ENCODE measurements at places on chromosomes 3 and 15.

DNA sequence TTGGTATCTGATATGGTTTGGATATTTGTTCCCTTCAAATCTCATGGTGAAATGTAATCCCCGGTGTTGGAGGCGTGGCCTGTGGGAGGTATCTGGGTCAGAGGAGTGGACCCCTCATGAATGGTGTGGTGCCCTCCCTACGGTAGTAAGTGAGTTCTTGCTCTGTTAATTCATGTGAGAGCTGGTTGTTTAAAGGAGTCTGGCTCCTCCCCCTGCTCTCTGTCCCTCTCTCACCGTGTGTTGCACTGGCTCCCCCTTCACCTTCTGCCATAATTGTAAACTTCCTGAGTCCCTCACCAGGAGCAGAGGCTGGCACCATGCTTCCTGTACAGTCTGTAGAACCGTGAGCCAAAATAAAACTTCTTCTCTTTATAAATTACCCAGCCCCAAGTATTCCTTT, 246.9 kb upstream of the AGTR1 start:
- no peak for DNase-seq

DNA sequence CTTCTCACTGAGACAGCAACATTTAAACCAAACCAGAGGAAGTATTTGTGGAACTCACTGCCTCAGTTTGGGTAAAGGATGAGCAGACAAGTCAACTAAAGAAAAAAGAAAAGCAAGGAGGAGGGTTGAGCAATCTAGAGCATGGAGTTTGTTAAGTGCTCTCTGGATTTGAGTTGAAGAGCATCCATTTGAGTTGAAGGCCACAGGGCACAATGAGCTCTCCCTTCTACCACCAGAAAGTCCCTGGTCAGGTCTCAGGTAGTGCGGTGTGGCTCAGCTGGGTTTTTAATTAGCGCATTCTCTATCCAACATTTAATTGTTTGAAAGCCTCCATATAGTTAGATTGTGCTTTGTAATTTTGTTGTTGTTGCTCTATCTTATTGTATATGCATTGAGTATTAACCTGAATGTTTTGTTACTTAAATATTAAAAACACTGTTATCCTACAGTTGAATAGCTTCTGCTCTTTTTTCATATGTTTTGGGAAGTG, 23.3 kb downstream of the CLDN18 start:
- DNase-seq: no peak

DNA sequence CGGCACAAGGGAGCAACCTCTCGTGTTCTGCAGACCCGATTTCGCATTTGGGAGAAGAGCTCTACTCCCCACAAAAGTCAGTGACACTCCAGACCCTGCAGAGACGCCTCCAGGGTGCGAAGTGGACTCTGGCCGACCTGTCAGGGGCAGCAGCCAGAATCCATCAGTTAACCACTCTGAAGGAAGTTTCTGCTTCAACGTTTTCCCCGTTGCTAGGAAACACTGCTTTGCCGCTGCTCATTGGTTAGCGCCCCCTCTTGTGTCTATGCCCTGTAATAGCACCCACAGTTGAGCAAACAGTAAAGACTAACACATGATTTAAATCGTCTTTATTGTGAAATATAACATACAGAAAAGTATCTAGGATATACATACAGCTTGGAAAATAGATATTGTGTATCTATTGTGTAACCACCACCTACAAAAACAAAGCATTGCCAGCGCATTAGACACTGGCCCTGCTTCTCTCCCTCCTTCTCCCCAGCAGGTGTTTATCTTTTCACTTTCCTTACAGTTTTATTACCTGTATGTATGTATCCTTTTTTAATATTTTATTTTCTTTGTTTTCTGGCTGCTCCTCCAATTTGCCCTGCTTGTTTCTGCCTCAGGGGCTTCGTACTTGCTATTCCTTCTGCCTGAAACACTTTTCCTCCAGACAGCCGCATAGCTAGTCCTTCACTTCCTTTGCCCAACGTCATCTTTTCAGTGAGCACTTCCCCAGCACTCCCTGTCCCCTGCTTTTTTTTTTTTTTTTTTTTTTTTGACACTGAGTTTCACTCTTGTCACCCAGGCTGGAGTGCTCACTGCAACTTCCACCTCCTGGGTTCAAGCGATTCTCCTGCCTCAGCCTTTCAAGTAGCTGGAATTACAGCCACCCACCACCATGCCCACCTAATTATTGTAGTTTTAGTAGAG, 38.8 kb downstream of the TMEM40 start:
- peak; percentile 39 for DNase-seq

DNA sequence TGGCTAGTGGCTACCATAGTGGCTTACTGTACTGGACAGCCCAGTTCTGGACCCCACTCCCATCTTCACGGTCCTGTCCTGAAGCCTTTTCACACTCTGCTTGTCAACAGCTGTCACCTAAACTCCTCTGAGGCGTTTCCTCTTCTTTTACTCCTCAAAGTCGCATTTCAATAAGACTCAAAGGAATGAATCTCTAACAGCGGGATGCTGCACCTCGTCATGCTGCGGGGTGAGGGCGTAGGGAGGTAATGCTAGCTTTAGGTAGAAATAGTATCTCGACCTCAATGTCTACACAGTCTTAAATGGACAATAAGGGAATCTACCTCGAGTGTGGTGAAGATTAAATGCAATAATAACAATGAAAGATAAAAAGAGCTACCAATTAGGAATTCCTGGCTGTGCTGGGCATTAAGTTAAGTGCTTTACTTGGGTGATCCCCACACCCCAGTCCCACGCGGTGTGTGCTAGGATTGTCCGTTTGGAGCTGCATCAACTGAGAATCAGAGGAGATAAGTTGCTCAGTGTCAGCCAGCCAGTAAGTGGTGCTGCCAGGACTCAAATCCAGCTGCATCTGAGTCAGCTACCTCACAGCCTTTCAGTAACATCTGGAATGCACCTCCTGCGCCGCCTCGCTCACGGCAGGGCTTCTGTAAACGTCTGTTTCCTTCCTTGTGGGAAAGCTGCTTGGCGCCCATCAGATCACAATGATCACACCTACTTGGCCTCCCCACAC, 14.0 kb downstream of the PLA2G4D start:
- no peak for DNase-seq

GRCh38 chr15:83323296-83323711, 38.8 kb upstream of the BNC1 start:
- no peak for DNase-seq

- DNase-seq: no peak
These were observed 2.9 kb downstream of the IFT57 start for GRCh38 chr3:108219336-108219735.

DNA sequence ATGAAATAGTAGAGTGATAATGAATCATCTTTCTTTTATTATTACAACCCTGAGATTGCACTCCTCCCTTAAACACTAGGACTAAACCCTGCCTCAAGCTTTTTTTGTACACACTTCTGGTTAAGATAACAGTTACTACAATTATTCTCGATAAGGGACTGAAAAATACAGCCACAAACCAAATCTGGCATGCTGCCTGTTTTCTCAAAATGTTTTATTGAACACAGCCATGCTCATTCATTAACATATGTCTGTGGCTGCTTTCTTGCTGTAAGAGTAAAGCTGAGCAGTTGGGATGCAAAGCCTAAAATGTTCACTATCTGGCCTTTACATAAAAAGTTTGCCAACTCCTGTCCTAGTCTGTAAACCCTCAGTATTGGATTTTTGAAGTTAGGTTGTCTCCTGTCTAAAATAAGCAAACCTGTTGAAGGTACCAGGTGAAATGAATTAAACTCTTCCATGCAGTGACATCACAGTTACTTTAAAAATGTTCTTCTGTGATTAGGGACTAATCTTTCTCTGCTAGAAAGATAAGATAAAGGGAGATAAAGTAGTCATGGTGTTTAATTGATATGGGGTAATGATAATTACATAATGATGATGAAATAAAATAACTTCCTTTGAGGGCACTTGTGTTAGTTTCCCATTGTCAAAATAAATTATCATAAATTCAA, 218.2 kb downstream of the STXBP5L start:
- no peak for DNase-seq

DNA sequence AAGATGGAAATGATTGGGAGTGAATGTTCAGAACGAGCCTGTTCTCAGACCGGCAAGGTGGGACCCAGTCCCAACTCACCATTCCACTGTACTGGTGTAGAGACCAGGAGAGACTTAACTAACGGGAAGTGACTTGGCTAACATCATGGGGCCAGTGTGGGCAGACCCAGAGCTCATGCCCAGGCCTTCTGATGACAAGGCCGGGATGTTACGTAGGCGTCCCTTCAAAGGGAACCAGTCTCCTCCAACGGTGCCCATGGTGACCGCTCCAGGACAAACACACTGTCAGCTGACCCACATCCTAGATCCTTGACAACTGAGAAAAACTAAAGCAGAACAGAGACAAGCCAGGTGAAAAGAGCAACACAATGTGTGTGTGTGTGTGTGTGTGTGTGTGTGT, 128.4 kb upstream of the HACD2 start:
- DNase-seq: no peak

GRCh38 chr3:182618981-182619591, 174.2 kb upstream of the ATP11B start:
- no peak for DNase-seq

DNA sequence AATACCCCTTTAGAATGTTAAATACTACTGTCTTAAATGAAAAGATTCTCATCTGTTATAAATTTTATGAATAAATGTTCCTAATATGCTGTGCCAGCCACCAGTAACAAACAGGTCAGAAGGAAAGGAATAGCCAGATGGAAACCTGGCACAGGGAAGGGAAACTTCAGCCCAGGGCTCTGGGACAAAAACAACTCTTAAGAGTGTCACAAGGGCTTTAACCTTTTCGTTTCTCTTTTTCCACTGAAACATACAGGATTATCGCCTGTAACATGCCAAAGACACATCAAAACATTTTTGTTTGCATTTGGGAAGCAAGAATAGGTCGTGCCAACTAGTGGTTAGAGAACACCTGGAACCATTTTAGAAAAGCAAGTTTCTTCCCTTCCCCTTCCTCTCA, 109.0 kb upstream of the NEDD4 start:
- DNase-seq: no peak

DNA sequence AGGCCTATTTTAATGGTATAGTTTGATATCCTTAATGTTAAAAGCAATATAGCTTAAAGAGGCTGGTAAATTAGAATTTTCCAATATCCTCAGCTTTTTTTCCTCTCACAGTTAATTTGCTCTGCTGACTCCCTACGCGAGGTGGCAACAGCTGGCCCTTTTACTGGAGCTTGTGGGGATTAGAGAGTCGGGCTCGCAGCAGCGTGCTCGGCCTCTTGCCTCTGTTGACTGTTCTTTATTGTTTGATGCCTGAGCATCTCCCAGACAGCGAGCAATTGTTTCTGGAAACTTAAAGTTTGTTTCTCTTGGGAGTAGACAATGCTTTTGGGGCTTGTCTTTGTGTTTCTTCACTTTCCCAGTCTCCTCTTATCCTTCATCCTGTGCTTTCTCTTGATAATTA, 80.8 kb downstream of the OPA1 start:
- no peak for DNase-seq

- no peak for DNase-seq
These were observed 804 bp upstream of the BRPF1 start for GRCh38 chr3:9730657-9731205.
